HAP-1 (cell line): ENCODE measurements at places on chromosomes 6 and 20.

DNA sequence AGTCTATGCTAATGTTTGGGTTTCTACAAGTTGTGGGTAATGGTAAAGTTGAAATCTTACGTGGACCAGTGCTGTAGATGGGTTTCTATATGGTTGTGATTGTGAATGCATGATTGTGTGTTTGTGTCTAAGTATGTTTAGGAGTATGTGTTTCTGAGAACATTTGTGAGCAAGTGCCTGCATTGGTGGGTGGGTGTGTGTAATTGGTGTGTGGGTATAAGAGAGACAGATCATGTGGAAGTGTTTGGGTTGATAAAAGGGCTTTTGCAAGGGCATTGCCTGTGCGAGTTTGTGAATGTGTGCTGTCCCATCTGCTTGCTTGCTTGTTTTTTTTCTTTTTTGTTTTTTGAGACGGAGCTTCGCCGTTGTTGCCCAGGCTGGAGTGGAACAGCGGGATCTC lies 25.8 kb upstream of the ID1 start:
- DNase-seq, result no peak

DNA sequence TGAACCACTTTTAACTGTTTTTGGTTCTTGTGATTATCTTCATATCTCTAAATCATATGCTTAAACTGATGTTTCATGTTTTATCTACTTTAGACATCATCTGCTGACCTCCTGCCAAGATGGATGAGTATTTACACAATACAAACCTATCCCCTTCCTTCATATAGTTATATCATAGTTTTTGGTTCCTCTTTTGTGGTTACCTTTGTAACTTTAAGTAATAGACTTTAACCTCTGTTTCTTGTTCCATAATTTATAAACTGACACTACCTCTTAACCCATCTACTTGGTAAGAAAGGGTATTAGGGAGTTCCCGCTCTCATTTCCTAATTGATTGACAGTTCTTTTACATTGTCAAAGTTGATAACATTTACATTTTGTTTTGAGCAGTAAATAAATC lies 11.9 kb downstream of the PCMT1 start:
- DNase-seq, result no peak

DNA sequence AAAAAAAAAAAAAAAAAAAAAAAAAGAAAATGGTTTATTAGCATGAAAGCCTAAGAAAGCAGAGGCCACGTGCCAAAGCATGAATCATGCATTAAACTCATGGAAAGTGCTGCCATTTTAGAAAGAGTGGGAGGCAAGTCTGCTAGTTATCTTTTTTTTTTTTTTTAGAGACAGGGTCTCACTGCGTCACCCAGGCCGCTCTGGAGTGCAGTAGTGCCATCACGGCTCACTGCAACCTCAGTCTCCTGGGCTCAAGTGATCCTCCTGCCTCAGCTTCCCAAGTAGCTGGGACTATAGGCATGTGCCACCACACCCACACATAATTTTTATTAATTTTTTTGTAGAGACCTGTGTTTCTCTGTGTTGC lies 5.2 kb downstream of the VWA7 start:
- DNase-seq, result no peak

GRCh38 chr6:140641412-140641811 lies 1267.0 kb upstream of the CITED2 start:
- DNase-seq, result no peak

GRCh38 chr6:11609324-11610071 lies 71.9 kb downstream of the TMEM170B start:
- DNase-seq, result peak; percentile 72

- DNase-seq, result no peak
Measured at GRCh38 chr6:128350416-128351254, 169.8 kb downstream of the PTPRK start.

DNA sequence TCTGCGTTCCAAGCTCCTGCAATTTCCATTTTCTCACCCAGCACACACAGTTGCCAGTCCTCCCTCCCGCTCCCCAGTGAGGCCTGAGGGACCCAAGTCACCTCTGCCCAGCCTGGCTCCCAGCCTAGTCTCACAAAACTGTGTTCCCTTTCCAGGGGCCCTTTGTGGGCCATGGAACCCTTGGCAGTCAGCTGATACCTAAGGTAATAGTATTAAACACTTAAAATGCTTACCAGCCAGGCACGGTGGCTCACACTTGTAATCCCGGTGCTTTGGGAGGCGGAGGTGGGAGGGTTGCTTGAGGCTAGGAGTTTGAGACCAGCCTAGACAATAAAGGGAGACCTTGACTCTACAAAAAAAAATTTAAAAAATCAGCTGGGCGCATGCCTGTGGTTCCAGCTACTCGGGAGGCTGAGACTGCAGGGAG lies 3.2 kb upstream of the RBM38 start:
- no peak for DNase-seq

DNA sequence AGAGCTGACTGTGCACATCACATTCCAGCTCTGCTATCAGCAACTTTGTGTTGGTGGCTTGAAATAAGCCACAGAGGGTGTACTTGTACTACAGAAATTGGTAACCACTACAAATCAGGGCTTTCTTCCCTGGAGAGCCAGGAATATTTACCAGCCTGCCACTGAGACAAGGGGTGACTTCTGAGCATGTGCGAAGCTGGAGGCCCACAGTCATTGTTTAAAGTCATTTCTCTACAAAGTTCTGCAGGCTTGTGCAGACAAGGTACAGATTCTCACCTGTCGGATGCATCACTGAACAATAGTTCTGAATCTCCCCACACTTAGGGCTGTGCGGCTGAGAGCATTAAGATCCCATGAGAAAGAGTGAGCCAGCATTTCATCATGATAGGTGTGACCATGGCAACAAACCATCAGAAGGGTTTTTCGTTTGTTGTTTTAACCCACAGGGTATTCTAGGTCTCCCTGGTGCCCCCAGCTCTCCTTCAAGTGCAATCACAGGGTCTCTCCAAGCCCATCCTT lies 292.8 kb downstream of the CDC5L start:
- no peak for DNase-seq

DNA sequence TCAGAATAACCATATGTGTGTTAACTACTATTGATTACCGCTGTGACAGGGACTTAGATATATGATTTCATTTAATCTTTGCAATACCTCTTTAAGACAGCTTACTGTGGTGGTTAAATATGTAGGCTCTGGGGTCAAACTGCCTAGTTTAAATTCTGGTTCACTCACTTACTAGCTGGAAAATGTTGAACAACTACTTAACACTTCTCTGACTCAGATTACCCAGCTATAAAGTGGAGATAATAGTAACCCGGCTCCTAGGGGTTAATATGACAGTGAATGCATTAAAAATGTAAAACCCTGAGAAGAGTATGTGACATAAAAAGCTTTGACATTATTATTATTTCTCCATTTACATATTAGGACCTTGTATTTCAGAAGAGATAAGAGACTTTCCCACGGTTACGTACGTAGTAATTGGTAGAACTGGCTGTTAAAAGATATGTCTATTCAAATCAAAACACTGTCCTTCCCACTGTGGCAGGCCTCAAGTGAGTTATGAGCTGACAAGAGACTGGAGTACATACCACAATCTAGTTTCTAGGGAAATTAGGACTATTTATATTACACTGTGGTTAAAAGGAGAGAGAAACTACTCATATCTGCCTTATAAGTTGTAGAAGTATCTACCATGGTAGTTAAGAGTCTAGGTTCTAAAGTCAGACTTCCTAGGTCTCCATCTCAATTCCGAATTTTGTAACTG lies 4.4 kb upstream of the PLCB1 start:
- DNase-seq, result peak; percentile 63

- DNase-seq, result no peak
Measured at GRCh38 chr6:99178168-99178567, 171.3 kb downstream of the FAXC start.

GRCh38 chr6:124941259-124941658 lies 21.0 kb upstream of the RNF217 start:
- DNase-seq, result no peak

GRCh38 chr20:63377256-63377941 lies 16.2 kb upstream of the CHRNA4 start:
- peak; percentile 28 for DNase-seq

DNA sequence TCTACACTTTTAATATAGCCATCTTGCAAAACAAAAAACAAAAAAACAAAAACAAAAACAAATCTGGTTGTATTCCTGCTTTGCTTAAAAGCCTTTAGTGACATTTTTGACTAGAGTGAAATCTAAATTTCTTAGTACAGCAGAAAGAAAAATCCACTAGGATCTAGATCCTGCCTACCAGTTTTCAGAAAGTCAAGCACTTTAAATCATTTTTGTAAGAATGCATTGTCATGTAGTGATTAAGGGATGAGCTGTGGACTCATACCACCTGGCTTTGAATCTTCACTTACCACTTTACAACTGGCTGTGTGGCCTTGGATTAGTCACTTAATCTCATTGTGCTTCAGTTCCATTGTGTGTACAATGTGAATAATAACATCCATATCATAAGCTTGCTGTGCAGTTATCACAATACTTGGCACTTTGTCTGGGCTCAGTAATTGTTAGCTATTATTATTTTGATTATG lies 4.0 kb downstream of the MKKS start:
- DNase-seq, result peak; percentile 57

DNA sequence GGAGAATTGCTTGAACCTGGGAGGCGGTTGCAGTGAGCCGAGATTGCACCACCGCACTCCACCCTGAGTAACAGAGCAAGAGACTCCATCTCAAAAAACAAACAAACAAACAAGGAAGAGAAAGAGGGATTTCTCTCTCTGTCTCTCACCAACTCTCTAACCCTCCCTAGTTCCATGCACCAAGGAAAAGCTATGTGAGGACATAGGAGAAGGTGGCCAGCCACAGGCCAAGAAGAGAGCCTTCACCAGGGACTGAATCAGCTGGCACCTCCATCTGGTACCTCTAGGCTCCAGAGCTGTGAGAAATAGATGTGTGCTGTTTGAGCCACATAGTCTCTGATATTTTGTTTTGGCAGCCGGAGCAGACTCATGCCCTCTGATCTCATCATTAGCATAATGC lies 9.0 kb upstream of the FAM110A start:
- DNase-seq, result no peak

DNA sequence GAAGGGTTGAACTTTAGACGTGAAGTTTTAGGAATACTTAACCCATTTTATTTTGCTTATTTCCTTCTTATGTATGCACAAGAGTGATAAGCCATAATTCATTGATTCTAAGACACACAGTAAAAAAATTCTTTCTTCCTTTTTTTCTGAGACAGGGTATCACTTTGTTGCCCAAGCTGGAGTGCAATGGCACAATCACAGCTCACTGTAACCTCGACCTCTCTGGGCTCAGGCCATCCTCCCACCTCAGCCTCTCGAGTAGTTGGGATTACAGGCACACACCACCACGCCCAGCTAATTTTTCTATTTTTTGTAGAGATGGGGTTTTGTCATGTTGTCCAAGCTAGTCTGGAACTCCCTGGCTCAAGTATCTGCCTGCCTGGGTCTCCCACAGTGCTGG lies 116.6 kb upstream of the RNF24 start:
- no peak for DNase-seq

GRCh38 chr6:44560458-44561059 lies 173.1 kb downstream of the CDC5L start:
- no peak for DNase-seq

DNA sequence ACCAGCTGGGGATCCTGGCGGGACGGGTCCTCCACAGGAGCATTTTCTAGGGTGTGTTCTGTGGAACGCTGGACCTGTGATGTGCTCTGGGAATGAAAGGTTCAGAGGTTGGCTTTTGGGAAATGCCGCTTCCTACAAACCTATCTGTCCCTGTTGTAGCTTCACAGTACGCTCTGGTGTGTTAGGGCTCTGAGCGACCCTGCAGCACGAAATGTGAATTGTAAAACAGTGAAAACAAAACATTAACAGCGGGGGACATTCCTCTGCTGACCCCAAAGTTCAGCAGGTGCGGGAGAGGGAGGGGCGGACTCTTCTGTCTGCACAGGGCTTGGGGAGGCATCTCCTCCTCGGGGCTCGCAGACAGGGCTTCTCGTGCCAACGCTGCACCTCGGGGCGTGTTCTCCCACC lies 155.9 kb downstream of the NRN1 start:
- no peak for DNase-seq

DNA sequence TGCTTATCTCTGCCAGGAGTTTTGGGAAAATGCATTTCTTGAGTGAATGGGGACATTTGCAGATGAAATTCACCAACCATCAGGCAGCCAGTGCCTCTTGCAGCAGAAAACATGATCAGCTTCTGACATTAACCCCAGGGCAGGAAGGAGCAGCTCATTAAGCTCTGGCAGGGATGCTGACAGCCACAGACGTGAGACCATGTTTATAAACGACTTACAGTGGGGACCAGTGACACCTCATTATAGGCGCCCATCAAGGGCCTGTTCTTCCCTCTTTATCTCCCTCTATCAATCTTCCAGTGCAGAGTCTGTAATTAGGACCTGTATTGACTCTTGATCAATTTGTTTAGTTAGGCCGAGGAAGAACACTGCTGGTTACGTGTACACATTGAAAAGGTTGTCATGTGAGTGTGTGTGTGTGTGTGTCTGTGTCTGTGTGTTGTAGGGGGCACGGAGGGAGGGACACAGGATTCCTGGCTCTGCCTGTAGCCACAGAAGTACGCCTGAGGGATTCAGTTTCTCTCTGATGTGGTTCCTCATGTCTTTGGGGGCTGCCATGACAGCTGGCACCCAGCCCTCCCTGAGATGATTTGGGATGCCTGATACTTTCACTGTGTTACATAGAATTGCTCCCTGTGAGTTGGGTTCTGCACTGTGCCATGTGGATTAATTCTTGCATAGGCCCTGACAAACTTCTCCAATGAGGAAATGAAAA lies 428.4 kb upstream of the CHD6 start:
- DNase-seq, result no peak

DNA sequence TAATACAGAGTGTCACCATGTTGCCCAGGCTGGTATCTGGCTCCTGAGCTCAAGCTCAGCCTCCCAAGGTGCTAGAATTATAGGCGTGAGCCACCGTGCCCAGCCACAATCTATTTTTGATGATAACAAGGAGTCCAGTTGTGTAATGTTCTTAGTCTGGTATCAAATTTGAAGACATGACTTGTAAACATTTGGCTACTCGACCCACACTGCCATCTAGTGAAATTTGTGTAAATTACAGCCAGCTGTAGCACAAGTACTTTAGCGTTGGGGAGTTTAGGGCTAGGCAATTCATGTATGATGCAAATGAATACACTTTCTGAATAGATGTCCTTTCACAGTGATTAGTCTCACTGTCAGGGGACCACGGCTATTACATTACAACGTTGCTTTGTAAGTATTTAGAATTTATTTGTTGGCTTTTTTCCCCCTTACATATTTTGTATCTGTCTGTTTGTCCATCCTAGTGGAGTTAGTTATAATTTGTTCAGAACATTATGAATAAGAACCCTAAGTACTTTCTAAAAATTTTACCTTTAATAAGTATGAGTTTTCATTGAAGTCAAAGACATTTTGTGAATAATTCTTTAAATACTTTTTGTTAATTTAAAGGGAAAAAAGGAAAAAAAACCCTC lies 139.7 kb downstream of the PRDM13 start:
- DNase-seq, result peak; percentile 77

- no peak for DNase-seq
Measured at GRCh38 chr6:34650823-34651222, 45.7 kb downstream of the ILRUN start.

- peak; percentile 82 for DNase-seq
Measured at GRCh38 chr20:51220293-51220706, 197.4 kb upstream of the KCNG1 start.

- DNase-seq, result no peak
Measured at GRCh38 chr20:47905628-47906347, 120.5 kb upstream of the SULF2 start.
